ENCODE measurements at places on chromosomes 6 and 20.

DNA sequence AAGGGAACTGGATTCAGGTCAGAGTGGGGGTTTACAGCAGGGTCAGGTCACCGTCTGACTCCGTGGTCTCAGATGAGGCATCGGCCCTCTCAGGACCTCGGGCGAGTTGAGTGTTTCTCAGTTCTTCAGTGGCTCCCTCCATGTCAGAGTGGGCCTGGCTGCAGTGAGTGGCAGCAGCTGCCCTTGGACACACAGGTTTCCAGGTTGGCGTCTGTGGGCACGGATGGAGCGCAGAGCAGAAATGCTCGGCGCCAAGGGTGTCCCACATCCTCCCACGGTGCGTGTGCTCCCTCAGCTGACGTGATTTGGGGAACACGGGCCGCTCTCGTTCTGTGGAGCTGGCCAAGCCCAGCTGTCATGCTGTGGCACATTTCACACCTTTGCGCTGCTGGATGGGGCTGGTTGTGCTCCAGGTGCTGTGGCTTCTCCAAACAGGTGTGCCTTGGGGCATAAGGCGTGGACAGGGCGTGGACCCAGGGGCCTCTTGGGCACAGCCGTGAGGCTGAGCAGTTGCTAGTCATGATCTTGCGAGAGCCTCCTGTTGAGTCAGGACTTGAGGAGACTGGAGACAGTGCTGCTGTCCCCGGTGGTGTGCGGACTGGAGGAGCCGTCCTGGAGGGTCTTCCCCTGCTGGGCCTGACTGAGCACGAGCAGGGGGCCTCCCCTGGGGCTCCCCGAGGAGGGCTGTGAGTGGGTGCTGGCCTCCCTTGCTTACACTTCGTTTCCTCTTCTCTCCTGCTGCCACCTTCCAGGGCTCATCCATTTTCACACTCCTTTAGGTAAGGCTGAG is 9.5 kb upstream of the DNAJC5 start:
- no peak for DNase-seq

- DNase-seq, result no peak
These were observed 33.2 kb downstream of the ADA start for GRCh38 chr20:44618318-44618731.

- peak; percentile 79 for DNase-seq
These were observed 16.7 kb upstream of the TBC1D20 start for GRCh38 chr20:478949-479429.

DNA sequence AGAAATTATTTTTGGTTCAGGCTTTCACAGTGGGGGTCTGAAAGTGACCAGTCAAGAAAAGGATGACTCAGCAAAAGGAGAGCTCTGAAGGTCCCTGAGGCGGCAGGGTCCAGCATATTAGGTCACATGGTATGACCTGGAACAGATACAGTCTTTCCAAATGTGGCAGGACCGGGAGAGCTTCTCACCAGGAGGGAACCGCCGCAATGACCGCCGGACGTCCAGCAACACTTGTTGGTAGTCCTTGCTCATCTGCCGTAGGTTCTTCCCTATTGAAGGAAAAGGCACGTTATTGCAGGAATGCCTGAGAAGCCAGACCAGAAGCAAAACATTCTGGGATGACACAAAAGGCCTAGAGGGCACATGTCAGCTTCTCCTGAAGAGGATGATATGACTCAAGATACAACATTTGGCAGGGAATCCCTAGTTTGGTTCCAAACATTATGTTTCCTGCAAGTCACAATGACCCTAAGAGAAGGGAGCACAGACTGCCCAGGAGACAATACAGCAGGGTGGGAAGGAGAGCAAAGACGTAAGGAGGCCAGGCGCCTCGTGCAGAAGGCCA is 17.4 kb downstream of the TBC1D20 start:
- no peak for DNase-seq

GRCh38 chr20:47263080-47263464 is 93.4 kb downstream of the ZMYND8 start:
- DNase-seq, result no peak

GRCh38 chr20:15921930-15922329 is 651.3 kb downstream of the KIF16B start:
- DNase-seq, result no peak

- no peak for DNase-seq
These were observed 31.9 kb upstream of the JARID2 start for GRCh38 chr6:15213838-15214400.

DNA sequence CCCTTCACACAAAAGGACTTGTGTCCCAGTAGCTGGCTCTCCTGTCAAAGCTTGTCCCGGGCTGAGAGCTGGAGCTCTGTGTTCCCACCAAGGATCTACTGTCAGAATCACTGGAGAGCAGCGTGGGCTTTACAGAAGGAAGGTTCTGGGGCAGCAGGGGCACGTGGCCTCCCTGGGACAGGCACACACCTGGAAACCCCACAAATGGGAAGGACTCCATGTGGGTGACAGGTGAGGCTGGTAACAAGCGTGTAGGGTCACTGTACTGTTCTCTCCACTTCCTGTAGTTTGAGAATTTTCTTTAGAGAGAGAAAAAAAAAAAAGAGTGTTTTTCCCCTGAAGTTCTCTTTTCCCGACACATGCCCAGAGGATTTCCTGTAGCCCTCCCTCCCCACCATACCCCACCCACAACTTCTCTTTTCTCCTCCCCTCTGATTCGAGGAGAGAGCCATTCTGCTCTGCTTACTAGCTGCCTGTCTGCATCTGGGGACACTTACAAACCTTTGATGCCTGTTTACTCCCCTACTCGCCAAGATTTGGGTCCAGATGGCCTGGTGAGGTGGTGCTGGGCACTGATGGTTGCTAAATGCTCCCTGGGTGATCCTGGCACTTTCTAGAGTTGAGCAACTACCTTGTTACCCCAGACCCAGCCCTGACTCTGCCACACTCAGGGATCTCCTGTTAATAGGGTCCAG is 84.1 kb upstream of the SIRPA start:
- DNase-seq, result peak; percentile 61

- DNase-seq, result no peak
These were observed 19.9 kb downstream of the TCFL5 start for GRCh38 chr20:62841705-62842212.

Measured in B cell (primary cell).